ENCODE measurements at places on chromosomes 12 and 14.

DNA sequence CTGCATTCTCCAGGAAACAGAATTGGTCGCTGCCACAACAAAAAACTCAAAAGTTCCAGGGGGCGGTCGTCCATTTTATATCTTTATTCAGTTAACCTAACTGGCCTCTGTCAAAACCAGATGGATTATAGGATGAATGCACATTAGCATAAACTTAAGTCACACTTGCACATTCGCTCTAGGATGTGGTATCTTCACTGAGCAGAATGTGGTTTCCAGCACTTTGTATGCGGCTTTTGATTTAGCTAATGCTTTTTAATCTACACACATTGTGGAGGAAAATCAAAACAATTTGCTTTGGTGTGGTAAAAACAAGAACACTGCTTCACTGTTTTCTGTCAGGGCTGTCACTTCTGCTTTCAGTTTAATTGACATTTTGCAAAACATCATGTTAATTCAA lies 4.5 kb downstream of the TAS2R50 start:
- no peak for DNase-seq

- DNase-seq = peak; percentile 79
Observed at GRCh38 chr12:47812797-47813510, 6.7 kb downstream of the HDAC7 start.

DNA sequence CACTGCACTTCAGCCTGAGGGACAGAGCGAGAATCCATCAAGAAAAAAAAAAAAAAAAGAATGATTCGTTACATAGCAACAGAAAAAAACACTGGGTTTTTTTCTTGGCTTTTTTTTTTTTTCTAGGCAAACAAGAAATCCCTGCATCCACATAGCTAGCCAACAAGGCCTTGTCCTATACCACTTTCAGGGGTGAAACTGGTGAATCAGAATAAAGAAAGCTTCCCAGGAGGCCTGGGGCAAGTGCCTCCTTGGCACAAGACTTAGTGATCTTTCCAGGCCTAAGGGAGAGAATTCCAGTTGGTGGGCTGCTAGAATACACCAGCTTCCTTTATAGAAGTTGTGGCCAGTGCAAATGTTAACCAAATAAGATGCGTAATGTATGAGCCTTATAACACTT lies 90.0 kb downstream of the VCPKMT start:
- DNase-seq = no peak

- DNase-seq = no peak
Observed at GRCh38 chr12:25052914-25053211, 104.0 kb upstream of the BCAT1 start.

GRCh38 chr12:27907766-27908165 lies 64.8 kb downstream of the PTHLH start:
- DNase-seq = peak; percentile 19

- DNase-seq = no peak
Observed at GRCh38 chr14:51738754-51739153, 87.0 kb downstream of the FRMD6 start.

GRCh38 chr12:754851-755562 lies 2.6 kb downstream of the WNK1 start:
- DNase-seq = peak; percentile 67

GRCh38 chr12:56119361-56119796 lies 1.3 kb downstream of the ZC3H10 start:
- peak; percentile 70 for DNase-seq

GRCh38 chr14:70567791-70568190 lies 32.7 kb downstream of the MED6 start:
- peak; percentile 43 for DNase-seq

DNA sequence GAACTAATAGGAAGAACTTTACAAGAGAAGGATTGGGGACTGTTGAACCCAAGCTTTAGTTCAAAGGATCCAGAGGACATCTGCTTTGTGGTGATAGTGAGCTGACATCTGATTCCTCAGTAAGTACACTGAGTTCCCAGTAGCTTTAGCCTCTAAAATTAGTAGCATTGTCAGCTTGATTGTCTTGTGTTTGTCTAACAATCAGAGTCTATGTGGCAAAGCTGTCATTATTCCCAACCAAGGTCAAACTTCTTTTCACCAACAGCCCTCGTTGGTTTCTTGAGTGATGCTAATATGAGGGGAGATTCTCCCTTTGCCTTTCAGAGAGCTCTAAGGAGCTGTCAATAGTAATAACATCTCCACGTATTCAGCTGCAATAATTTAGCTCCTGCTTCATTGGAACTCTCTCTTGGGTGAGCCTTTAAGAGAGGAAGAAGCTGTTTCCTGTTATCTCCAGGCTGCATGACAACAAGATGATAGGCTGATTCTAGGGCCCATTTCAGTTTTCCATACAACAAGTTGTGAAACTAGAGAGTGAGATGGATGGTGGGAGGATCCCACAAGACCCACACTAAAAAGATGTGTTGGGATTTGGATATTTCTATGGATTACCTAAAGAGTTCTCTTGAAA lies 46.7 kb downstream of the TGFB3 start:
- DNase-seq = no peak

- DNase-seq = no peak
Observed at GRCh38 chr14:30855345-30856037, 18.9 kb upstream of the COCH start.

DNA sequence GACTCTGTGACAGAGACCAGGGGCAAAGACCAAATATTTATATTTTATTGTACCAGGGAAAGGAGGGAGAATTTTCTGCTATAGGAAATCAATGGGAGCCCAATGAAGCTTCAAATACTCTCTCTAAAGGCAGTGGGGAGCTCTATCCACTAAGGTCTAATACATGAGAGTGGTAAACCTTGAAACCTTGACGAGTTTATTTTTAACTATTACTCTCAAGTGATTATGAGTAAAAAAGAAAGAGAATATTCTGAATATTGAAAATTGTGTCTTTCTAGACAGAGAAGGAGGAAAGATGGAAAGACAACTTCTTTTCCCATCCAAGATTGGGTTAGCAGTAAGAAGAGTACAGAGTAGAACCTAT lies 1722.1 kb upstream of the SEL1L start:
- no peak for DNase-seq

DNA sequence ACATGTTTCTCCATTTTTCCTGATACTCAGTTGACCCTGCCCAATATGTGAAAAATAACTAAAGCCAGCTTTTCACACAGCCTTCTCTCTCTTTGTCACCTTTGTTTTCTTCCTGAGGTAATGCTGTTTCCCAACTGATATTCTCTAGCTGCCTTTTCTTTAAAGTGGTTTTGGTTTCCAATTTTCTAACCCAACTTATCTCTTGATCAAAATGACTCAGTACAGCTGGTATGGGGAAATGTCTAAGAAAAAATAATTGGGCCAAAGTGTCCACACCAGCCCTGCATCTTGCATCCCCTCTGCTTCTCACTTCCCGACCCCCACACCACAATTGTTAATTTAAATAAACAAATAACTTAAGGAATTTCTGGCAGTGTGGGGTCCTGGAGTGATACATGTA lies 193.8 kb downstream of the SYT1 start:
- peak; percentile 62 for DNase-seq

DNA sequence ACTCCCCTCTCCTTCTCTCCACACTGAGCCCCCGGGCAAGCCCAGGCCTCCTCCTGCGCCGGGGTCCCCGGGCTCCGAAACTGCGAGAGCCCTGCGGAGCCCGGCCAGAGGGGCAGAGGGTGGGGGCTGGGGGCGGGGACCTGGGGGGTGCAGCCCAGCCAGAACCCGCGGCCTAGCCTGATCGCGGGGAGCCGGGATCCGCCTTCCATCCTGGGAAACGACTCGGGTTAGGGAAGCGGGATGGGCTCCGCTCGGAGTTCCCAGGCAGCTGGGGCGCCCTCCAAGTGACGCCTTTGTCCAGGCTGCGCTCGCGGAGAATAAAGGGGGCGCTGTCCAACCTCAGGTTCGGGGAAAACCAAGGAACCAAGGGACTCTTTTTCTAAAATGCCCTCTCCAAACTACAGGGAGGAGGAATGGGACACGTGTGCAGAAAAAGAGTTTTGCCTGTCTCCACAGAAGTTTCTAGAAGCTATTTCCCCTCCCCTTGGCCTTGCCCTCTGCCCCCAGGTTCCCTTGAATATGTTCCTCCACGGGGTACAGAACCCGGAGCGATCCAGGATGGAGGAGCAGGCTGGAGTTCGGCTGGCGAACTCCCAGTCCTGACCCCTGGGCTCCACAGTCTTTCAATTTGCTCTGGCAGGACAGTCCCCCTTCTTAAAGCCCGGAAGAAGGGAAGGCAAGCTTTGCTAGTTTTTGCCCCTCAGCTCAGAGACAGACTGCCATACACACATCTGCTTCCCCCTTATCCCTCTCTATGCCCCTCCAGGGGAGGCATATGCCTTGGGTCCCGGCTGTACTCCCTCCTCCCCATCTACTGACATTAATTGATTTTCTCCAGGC lies 13.9 kb downstream of the NKX2-1 start:
- DNase-seq = no peak

GRCh38 chr12:116759783-116760621 lies 21.9 kb downstream of the RNFT2 start:
- no peak for DNase-seq

Data from mammary epithelial cell (primary cell).